ENCODE measurements at places on chromosomes 5 and 9.

GRCh38 chr5:56289602-56289987, 56.5 kb upstream of the ANKRD55 start:
- DNase-seq = no peak

DNA sequence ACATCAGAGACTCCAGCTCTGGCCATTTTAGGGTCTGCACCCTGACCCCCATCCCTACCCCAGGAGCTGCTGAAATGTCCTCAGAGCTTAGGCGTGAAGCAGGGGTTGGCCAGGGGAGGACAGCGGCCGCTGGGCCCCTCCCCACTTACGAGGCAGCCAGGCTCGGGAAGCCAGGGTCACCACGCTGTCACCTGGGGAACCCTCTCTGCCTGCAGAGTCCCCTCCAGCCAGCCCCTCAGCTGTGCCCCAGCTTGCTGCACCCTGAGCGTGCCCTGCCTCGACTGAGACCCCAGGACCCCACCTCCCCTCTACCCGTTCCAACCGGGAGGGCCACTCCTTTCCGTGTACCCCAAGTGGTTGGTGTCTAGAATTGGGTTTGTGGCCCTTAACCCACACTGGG, 2.7 kb downstream of the LCN10 start:
- no peak for DNase-seq

- no peak for DNase-seq
Measured at GRCh38 chr9:109286571-109286977, 34.3 kb downstream of the EPB41L4B start.

DNA sequence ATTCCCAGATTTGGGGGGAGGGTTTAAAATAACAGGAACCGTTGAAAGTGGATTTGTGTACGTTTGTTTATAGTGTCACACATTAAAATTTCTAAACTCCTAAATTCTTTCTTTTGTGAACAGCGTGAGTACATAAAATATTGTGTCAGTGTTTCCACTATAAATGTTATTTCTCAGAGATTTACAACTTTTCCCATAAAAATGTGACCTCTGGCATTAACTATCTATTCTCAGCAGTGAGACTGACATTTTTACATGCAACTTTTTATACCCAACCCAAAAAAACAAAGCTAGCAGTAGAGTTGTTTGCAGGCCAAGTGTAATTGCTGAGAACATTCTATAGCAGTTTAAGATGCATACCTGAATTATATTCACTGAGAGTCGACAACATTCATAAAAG, 757.0 kb upstream of the ADAMTS16 start:
- DNase-seq = no peak

- no peak for DNase-seq
Measured at GRCh38 chr9:137574192-137574591, 4.5 kb downstream of the DPH7 start.

GRCh38 chr5:2902742-2903297, 151.3 kb upstream of the IRX2 start:
- DNase-seq = no peak

GRCh38 chr5:7856855-7857254, 5.9 kb upstream of the CFAP90 start:
- peak; percentile 59 for DNase-seq

- no peak for DNase-seq
Measured at GRCh38 chr5:19018822-19019221, 969.2 kb downstream of the CDH18 start.

DNA sequence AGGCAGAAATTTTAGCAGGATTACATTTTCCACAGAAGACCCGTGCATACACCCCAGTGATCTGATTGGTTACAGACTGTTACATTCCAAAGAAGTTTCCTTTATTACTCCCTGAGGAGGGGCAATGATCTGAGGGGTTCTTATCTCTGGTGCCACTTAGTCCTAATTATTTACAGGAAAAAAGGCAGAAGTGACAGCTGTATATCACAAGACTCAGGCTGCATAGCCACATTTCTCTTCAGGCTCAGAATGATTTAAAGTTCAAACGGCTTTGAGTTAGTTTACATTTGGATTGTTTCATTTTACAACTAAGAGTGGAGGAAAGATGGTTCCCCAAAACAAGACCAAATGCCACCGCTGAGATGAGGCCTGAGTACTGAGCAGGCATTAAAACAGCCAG, 17.3 kb downstream of the NAIF1 start:
- no peak for DNase-seq

DNA sequence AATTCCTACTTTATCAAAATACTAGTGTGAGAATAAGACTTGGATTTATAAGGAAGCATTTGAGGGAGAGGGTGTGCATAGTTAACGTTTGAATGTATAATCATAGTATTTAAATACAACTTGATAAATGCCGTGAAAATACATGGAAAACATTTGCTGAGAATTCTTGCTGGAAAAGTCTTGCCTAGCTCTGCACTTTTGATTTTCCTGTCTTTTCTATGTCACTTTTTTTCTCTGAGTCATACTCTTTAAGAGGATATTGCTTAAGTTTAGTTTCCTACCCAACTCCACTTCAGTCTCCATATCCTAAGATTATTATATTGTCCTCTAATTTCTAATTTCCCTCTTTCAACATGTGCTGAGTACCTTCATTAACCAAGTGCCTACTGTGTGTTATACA, 616.6 kb upstream of the SEMA6A start:
- DNase-seq = no peak

- DNase-seq = no peak
Measured at GRCh38 chr5:132779961-132780360, 2.9 kb upstream of the SEPTIN8 start.

GRCh38 chr5:36882250-36882649, 5.7 kb downstream of the NIPBL start:
- DNase-seq = no peak

- DNase-seq = no peak
Measured at GRCh38 chr5:126449751-126450271, 26.6 kb downstream of the GRAMD2B start.

DNA sequence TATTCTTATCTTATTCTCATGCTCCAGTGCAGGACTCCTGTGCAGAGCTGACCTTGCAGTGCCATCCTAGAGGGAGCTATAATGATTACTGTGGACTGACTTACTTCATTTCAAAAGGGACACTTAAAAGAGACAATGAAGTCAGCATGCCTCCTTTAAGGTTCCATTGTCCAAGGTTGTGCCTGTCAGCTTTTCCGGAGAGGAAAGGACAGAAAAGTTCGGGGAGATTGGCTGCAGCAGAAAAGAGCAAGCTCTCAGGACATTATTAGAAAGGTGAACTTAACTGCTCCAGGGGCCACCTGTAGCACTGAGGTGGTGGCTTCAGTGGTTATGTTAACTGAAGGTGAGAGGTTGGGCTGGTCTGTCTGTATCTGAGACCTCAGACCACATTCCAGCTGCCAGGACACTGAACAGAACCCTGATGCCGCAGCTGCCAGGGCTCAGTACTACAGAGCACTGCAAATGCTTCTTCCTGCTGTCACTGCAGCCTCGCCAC, 112.9 kb downstream of the ST8SIA4 start:
- DNase-seq = no peak

DNA sequence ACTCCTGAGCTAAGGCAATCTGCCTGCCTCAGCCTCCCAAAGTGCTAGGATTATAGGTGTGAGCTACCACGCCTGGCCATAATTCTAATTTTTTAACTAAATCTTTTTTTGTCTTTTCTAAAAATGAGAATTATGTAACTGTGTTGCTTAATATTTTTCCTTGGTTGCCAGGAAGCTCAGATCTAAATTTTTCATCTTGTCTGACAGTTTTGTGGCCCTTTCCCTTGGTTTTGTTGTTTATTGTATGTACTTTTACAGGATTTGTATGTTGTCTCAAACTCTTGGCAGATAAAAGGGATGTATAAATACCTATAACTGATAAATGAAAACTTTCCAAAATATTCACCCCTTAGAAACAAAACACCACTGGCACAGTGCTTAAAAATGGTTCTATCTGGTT, 88.2 kb upstream of the KLF9 start:
- DNase-seq = no peak

DNA sequence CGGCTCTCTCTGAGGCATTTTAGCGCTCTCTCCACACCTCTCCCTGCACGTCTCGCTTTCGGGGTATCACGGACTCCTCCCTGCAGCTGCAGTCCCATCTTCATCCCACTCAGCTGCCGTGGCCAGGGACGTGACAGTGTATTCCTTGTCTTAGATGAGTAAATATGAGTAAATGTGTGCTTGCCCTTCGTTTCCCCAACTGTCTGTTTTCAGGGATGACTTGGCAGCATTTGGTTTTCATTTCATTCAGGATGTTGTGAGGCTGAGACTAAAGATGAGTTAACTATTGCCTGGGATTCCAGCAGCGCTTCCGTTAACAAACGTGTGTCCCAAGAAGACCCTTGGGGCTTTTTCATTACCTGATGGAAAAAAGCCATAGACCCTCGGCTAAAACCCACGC, 29.5 kb downstream of the GDNF start:
- no peak for DNase-seq

DNA sequence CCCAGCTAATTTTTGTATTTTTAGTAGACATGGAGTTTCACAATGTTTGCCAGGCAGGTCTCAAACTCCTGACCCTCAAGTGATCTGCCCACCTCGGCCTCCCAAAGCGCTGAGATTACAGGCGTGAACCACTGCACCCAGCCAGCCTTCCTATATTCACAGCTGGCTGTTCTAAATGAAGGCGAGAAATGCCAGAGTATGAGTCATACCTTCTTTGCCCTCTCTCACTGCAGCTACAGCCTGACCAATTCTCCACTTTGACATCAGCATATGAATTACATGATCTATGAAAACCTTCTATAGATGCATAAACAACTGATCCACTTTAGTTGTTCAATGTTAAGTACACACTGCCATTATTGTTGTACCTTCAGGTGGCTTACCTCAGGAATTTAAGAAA, 14.5 kb downstream of the APTX start:
- DNase-seq = no peak

- no peak for DNase-seq
Measured at GRCh38 chr9:38687389-38687842, 32.5 kb downstream of the FAM240B start.

DNA sequence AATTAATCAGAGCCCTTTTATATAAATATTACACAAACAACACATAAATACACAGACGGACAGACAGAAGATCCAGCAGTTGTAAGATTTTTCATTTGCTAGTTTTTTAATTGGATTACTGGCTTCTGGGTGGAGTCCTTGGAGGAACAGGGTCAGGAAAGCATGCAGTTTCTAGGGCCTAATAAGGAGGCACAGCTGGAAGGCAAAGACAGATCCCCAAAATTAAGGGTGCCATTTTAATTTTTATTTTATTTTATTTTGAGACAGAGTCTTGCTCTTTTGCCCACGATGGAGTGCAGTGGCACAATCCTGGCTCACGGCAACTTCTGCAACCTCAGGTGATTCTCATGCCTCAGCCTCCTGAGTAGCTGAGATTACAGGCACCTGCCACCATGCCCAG, 49.5 kb downstream of the PTGS1 start:
- DNase-seq = no peak

- DNase-seq = no peak
Measured at GRCh38 chr9:136793086-136793946, 2.2 kb downstream of the TMEM141 start.

- DNase-seq = no peak
Measured at GRCh38 chr5:150063638-150064037, 22.7 kb downstream of the CSF1R start.

- no peak for DNase-seq
Measured at GRCh38 chr5:115961381-115962238, 665 bp upstream of the LVRN start.

DNA sequence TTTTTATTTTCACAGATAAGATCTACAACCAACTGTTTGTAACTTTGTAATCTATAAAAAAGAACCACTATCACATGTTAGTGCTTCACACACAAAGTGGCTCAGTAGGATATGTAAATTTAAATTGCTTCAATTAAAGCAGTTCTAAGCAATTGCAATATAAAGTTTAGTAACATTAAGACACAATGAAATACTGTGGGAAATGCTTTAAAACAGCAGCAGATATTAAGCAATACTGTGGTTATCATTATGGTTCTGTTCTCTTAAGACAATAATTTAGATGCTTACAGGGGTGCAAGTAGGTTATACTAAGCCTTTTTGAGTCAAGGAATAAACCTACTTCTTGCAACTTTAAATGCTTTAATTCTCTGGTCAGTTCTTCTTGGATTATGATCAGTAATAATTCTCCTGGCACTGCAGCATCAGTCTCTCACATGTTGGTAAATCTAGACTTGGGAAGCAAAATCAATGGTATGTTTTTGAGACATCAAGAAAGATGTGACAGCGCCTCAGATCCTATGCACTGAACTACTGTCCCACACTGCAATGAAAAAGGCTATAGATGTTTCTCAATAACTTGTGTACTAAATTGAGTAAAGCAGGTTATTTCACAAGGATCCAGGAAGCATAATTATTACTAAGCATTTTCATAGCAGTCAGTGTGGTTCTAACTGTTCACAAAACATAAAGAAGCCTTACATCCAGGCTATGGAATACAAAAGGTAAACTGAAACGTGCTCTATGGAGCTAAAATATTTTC, 338.7 kb upstream of the PDE4D start:
- no peak for DNase-seq

DNA sequence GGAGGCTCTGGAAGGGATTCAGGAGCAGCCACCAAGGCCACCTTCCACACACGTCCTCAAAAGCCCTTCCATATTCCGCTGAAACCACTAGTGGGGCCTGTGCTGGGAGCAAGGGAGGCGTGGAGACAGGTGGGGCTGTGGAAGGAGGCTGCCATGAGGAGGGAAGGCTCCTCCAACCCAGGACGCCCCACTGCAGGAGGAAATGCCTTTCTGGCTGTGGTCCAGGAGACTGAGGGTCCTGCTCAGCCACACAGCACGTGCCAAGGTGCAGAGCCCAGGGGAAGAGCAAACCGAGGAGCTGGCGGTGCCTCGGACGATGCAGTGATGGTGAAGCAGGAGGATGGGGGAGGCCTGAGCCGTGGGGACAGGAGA, 49.5 kb downstream of the ADAMTS2 start:
- DNase-seq = no peak

GRCh38 chr9:77649109-77649812, 1.1 kb upstream of the GNA14 start:
- DNase-seq = no peak

GRCh38 chr5:172144291-172144815, 43.7 kb downstream of the STK10 start:
- DNase-seq = no peak

DNA sequence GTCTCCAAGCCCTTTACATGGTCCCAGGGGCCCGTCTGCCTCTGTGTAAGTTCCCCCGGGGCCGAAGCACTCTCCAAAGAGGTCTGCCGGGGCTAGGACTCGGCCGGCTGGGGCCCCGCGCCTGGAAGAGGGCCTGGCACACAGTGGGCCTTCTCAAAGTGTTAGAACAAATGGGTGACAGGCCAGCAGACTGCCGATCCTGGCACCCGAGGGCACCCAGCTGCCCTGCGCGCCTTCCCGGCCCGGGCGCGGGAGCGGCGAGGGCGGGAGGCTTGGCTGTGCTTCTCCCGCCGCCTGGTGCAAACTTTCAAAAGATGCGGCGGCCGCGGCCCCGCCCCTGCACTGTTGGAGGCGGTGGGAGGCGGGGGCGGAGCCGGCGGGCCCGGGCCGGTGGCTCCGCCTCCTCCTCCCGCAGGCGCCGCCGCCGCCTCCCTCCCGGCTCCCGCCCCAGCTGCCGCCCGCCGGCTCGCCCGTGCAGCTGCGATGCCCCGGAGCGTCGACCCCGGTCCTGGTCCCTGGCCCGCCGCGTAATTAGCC, at the start of gene NEURL1B:
Gene NEURL1B, plus strand, starts transcription at position 442 of the 537 bp plus-strand sequence. CDS start 144 bp downstream, outside the sequence.
- peak; percentile 94 for DNase-seq

GRCh38 chr9:104795082-104795481, 31.2 kb downstream of the NIPSNAP3B start:
- no peak for DNase-seq
